HuH-7.5 (cell line): ENCODE measurements at places on chromosomes 16 and 17.

GRCh38 chr16:83856792-83857191, 42.1 kb upstream of the MLYCD start:
- DNase-seq, result no peak

GRCh38 chr17:58755577-58756245, at the start of gene PPM1E:
TSS of gene PPM1E (plus strand) at chr17:58755854.
- DNase-seq, result peak; percentile 96

GRCh38 chr16:8258523-8258922, 331.8 kb downstream of the TMEM114 start:
- DNase-seq, result no peak

- DNase-seq, result no peak
Measured at GRCh38 chr16:27444015-27444414, 42.0 kb downstream of the IL21R start.

DNA sequence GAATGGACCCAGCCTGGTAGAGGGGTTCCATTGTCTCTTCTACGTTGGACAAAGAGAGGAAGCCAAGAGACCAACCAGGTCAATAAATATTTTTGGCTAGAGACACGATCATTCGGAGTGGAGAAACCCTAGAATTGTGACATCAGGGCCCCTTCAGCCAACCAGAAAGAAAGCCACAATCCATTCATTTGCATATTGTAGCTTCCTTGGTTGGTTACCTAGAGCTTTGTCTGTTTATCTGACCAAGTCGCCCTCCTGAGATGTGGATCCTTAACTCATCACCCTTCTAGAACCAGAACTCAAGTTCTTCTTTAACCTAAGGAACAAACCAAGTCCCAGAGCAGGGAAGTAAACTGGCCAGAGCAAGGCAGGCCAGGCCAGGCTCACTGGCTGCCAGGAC, at the start of gene CCDC182:
Gene CCDC182, minus strand, starts transcription at position 58 of the 400 bp plus-strand sequence. Its CDS starts 27 bp downstream, at position 31.
- DNase-seq, result no peak

GRCh38 chr16:85503679-85504231, 109.4 kb upstream of the GSE1 start:
- DNase-seq, result no peak

DNA sequence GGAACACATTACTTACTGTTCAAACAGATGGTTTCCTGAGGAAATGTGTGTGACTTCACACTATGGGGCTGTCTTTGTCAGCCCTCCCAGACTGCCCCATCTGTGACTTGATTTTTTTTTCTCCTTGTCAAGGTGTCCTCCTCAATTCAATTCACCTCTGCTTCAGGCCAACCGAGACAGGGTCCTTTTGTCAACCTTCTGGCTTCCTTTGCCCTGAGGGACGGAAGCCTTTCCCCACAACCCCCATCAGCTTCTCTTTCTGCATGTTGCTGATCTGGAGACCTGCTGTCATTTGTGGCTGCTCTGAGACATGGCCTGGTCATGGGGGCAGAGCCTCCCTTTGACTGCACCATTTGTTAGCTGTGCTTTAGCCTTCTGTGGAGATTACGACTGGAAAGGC, 21.3 kb upstream of the RGS9 start:
- DNase-seq, result no peak

DNA sequence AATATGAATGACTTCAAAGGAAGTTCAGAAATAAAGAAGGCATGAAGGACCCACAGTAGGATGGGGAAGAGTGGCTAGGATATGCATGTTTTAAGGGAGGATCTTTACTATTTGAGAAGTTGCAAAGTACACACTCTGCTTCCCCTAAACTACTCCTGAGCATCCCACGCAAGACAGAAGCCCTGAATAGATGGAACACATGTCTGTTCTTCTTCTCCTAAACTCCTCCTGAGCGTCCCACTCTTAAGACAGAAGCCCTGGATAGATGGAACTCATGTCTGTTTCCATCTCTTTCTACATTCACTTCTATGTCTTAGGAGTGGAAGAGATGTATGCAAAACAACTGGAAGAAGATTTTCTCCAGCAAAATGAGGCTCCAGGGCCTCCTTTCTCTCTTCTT, 88.4 kb downstream of the VAT1L start:
- DNase-seq, result no peak

GRCh38 chr17:29115961-29116803, 64.0 kb downstream of the MYO18A start:
- peak; percentile 86 for DNase-seq

DNA sequence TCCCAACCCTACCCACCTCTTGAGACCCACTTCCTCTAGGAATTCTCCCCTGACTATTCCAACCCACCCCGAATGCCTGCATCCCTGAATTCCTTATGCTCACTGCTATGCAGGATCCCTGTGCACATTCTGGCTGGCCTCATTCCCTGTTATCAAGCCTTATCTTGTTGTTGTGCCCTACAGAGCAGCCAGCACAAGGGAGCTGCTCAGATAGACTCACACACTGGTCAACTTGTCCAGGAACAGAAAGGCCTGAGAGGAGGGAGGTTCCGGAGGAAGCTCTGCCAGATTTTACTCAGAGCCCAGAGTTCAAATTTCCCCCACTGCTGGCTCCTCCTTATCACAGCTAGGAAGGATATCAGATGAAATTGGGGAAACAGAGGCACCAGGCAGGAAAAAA, 24.8 kb upstream of the MYO18A start:
- DNase-seq, result no peak

- DNase-seq, result no peak
Measured at GRCh38 chr16:65249768-65250167, 127.9 kb upstream of the CDH11 start.

- DNase-seq, result no peak
Measured at GRCh38 chr17:7849130-7849750, 5.6 kb upstream of the TMEM88 start.

DNA sequence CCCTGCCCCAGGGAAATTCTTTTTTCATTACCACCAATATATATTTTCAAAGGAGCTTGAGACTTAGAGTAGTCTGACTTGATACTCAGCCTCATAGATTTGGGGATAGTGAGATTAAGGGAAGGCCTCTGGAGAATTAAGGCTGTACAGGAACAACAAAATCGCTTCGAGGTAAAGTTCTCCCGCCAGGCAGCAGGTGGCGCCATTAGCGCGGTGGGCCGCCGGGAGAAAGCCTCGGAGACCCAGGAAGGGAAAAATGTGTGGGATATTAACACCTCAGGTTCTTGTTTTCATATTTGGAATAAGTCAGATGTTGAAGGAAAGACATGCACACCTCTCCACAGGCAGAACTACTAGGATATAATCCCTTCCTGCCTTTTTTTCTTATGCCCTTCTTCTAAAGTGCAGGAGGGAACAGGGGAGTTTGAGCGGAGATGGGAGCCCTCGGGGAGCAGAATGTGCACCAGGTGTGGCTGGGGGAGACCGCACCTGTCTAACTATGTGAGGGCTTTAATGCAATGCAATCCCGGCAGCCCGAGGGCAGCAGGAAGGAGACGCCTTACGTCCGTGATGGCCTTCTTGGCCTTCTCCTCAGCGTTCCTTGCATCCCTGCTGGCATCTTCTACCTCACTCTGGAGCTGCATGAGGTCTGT, 25.9 kb downstream of the MYH3 start:
- DNase-seq, result peak; percentile 37

DNA sequence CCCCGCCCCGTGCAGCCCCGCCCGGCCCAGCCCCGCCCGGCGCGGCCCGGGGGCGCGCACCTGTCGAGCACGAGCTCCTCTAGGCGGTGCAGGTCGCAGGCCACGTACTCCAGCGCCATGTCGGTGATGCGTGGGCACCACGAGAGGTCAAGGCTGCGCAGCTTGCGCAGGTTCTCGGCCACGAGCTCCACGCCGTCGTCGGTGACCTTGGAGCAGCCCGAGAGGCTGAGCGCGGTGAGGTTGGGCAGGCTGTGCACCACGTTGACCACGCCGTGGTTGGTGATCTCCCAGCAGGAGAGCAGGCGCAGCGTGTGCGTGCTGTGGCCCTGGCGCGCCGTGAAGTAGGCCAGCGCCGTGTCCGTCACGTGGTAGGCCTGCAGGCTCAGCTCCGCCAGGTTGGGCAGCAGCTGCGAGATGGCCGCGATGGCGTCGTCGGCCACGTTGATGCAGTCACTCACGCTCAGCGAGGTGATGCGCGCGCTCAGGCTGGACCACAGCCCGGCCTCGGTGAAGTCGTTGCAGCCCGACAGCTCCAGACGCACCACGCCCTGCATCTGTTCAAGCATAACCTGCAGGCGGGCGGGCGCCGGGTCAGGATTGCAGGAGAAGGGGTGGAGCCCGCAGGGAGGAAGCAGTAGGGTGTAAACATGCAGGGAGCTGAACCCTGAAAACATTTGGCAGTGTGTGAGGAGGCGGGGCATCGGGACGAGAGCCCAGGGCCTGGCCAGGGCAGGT, 5.3 kb upstream of the WDR24 start:
- no peak for DNase-seq

GRCh38 chr16:66703406-66704215, 7.1 kb upstream of the CMTM4 start:
- DNase-seq, result no peak

GRCh38 chr17:47273245-47273644, 19.6 kb downstream of the ITGB3 start:
- no peak for DNase-seq

- no peak for DNase-seq
Measured at GRCh38 chr17:63431939-63432804, 13.9 kb downstream of the CYB561 start.

- DNase-seq, result no peak
Measured at GRCh38 chr16:70706948-70707465, 21.2 kb upstream of the MTSS2 start.

- no peak for DNase-seq
Measured at GRCh38 chr16:89511374-89511773, 3.2 kb downstream of the SPG7 start.

GRCh38 chr17:76368545-76368944, 14.8 kb upstream of the PRPSAP1 start:
- DNase-seq, result no peak

- DNase-seq, result no peak
Measured at GRCh38 chr17:51132964-51133319, 12.3 kb upstream of the SPAG9 start.

- no peak for DNase-seq
Measured at GRCh38 chr16:68206245-68206644, 29.7 kb downstream of the ESRP2 start.

GRCh38 chr17:13352747-13353415, 248.8 kb downstream of the HS3ST3A1 start:
- no peak for DNase-seq

DNA sequence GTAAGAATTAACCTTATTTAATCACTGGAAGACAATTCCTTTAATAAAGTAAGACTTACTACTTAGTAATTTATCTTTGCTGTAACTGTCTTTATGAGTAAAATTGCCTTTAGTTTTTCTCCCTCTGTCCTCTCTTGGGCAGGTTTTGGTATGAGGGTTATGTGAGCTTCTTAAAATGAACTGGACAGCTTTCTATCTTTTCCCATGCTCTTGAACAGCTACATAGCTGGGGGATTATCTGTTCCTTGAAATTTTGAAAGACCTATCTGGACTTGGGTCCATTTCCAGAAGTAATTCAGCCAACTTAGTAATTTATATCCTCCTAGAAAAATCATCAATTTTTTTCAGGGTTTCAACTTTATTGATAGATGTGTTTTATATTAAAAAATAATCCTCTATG, 3.6 kb upstream of the MYH1 start:
- no peak for DNase-seq

DNA sequence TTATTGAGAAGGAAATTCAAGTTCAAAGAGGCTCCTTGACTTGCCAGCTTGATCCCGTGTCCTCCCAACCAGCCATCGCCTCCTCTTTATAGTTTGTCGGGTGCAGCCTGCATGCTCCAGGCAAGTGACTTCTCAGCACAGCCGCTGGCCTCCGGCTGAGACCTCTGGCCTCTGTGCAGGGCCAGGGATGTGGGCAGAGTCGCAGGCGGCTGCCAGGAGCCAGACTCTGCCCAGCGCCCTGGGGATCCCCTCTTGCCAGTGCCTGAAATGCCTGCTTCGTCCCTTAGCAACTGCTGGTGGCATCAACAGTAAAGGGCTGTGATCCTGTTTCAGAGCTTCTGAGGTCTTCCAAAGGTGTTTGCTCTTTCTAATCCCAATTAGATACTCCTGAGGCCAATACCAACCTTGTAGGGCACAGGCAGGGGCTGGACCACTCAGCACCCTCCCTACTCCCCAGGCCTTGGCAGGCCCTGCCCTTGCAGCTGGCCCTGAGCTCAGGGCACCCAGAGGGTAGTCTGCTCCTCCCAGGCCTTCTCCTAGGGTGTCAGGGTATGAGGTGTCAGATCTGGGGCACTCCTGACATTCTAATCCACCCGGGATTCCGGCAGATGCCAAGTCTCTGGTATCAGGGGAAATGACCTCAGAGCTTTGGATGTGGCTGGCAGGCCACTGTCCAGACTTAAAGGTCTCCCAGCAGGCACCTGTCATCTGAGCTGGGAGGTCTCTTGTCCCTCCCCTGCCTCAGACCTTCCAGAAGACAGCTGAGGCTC, 68.0 kb upstream of the SIAH1 start:
- DNase-seq, result no peak

GRCh38 chr16:819336-820043, 19.0 kb upstream of the GNG13 start:
- no peak for DNase-seq

GRCh38 chr16:23994615-23995014, 158.8 kb downstream of the PRKCB start:
- no peak for DNase-seq

- no peak for DNase-seq
Measured at GRCh38 chr16:13793841-13794409, 126.0 kb upstream of the ERCC4 start.

GRCh38 chr17:41500131-41500911, 5.1 kb downstream of the KRT13 start:
- DNase-seq, result no peak

DNA sequence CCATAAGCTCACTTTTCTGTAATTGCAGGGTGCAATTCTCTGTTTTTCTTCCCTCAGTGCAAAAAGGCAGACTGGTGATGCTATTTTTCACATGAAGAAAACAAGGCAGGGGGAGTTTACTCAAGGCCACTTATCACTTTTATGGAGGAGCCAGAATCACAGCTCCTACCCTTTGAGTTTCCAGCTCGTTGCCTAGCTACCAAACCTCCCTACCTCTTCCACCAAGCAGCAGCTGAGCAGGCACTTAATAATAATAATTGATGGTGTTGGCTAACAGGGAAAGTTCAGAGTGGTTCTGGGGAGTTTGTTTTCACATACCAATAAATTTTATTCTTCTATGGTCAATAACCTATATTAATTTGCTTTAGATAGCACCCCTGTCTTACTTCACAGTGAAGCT, 31.9 kb upstream of the MPHOSPH6 start:
- DNase-seq, result no peak
